ENCODE measurements at places on chromosomes 3 and 15.

GRCh38 chr3:161222662-161223061, 1.6 kb downstream of the NMD3 start:
- no peak for DNase-seq

- no peak for DNase-seq
Observed at GRCh38 chr15:92953566-92953965, 53.4 kb downstream of the CHD2 start.

GRCh38 chr15:49135342-49135857, 20.0 kb downstream of the COPS2 start:
- DNase-seq: no peak

- no peak for DNase-seq
Observed at GRCh38 chr15:80093854-80094418, 34.5 kb downstream of the ZFAND6 start.

DNA sequence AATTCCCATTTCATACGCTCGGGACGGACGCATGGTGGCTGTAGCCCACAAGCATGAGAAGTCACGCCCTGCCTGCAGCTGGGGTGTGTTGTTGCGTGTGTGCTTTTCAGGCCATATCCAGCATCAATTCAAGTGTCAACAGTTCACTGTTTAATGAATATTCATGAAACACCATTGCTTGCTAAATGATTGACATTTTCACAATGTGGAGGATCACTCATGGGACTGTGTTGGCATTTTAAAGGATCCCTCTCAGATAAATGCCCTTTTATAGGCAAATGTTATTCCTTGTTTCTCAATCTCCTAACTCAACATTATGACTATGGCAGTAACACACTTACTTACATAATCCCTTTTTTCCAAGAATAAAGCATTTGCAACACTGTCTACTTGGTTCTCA, 511.3 kb downstream of the GABRG3 start:
- no peak for DNase-seq

DNA sequence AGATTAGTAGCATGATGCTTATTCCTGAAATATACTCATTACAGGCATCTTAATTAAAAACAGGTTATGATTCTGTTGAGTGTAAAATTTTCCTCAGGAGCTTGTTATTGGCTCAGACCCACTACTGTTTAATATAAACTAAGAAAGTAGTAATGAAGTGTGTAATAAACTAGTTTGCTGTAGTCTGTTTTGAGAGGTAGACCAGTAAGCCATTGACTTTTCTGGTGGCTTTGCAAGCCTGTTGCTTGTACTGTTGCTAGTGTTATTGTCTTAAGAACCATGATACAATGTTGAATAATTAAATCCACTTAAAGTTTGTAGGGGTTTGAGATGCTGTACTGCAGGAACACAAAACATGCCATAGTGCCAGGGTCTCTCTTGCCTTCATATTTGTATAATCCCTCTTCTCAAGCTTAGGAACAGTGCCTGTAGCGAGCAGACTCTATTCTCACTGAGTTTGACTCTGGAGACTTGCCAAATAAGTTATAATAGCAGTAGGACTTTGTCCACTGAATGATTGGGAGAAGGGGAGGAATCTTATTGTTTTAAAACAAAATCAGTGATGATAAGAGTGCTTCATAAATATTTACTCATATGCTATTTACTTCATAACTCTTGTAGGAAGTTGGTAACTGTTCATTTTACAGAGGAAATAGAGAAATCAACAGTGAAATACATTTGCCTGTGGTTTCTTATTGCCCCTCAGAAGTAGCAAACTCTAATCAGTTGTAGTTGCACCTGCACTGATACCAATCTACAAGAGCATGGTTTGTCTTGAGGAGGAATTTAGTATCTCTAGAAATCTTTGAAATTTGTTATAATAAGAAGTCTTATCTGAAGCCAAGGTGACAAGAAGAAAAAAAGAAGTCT, 13.4 kb downstream of the TCF12 start:
- no peak for DNase-seq

DNA sequence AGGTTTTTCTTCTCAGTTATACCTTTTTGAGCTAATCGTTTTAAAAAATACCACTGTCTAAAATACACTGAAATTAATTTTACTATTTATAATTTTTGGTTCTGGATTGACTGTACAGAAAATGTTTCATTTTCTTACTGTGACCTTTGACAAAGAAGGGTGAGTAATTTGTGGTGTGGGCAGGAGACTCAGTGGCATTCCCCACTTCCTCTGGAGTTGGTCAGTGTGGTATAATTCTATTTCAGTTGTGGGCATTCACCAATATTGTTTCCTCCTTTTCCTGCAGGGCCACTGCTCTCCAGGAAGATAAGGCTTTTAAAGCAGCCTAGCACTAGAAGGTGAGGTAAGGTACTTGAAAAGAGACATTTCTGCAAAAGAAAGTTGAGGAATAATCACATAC, 6.5 kb downstream of the DAG1 start:
- DNase-seq: no peak

GRCh38 chr3:107904536-107905066, 186.2 kb downstream of the CD47 start:
- DNase-seq: no peak

- DNase-seq: no peak
Observed at GRCh38 chr3:58321791-58322190, 10.9 kb upstream of the PXK start.

DNA sequence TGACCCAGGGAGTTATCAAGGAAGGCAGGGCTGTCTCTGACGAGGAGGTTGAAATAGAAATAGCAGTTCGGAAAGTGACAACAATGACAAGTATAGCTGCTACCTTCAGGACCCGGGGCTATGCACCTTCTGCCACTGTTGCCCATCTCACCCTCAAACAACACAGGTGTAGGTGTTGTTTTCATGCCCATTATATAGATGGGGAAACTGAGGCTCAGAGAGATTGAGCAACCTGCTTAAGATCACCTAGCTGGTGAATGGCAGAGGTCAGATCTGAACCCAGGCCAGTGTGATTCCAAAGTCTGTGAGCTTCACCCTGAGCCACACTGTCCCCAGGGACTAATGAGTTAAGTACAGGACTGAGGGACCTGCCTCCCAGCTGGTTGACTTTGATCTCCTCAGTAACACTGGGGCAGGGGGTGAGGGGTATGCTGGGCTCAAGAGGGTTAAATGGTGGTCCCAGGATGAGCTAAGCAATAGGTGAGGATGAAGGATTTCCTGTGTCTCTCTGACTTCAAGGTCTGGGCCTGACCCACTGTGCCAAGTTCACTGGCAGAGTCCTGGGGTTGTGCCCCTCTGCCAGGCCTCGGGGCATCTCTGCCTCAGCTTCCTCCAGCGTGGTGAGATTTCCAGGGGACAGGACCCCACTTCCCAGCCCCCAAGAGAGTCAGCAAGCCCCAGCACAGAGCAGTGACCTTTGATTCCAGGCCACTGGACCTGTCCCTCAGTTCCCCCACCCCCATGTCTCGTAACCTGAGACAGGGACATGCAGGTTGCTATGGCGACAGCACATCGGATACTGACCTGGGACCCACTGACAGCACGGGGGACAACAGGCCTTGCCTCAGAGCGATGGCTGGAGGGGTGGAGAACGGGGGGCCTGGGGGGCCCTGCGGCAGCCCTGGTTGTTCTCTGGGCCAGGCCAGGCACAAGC, 35.0 kb downstream of the ATP2B2 start:
- DNase-seq: no peak

- no peak for DNase-seq
Observed at GRCh38 chr3:99783011-99783573, 34.6 kb upstream of the CMSS1 start.

- DNase-seq: no peak
Observed at GRCh38 chr3:50374363-50375257, 15.3 kb upstream of the TMEM115 start.

- no peak for DNase-seq
Observed at GRCh38 chr3:57009367-57009766, 51.1 kb upstream of the SPATA12 start.

GRCh38 chr3:99808163-99808794, 9.4 kb upstream of the CMSS1 start:
- peak; percentile 27 for DNase-seq

DNA sequence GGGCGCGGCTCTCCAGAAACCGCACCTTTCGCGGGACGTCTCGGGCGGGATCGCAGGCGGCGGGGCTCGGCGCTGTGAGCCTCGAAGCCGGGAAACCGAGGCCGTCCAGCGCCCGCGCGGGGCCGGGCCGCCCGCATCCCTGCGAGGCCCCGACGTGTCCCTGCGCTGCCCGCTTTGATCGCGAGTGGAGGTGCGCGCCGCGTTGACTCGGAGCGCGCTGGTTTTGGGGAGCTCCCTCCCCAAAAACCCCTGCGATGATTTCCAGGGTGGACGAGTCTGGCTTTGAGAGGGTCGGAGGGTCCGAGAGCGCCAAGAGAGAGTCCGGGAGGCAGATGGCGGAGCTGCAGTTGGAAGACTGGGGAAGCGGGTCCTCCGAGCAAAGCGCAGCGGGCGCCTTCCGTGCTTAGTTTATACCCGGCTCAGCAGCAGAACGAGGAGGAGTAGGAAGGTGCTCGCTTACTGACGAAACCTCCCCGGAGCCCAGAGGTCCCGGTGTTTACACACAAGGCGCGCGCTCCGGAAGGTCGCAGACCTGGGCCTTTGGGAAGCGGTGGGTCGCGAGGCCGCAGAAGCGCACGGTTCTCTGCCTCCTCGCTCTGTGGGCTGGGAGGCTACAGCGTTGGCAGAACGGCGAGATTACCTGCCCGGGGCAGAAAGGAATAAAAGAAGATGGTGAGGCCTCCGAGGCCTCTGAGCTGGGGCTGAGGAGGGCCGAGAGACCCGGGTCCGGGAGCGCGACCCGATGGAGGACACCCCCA, 687 bp downstream of the ALDH1A3 start:
- DNase-seq: no peak

DNA sequence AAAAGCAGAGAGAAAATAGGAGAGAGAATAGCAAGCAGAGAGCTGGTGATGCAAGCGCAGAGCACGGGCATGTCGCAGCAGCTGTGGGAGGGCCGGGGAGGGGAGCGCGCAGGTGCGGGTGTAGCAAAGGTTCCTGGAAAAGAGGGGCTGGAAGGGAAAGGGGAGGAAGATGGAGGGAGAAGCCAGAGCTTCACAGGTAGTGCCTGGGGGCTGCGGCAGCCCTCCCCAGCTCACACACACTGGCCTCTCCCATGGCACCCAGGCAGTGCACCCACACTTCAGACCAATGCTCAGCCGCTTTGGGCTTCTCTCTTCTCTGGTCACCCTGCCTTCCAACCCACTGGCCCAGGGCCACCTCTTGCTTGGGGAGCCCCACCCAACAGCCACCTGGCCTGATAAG, 72.1 kb downstream of the ADAMTS7 start:
- no peak for DNase-seq

GRCh38 chr3:71584394-71585011, 975 bp upstream of the FOXP1 start:
- no peak for DNase-seq

GRCh38 chr15:40361640-40362039, 3.6 kb downstream of the DISP2 start:
- no peak for DNase-seq

- DNase-seq: no peak
Observed at GRCh38 chr15:65985387-65985786, 116.1 kb downstream of the RAB11A start.

DNA sequence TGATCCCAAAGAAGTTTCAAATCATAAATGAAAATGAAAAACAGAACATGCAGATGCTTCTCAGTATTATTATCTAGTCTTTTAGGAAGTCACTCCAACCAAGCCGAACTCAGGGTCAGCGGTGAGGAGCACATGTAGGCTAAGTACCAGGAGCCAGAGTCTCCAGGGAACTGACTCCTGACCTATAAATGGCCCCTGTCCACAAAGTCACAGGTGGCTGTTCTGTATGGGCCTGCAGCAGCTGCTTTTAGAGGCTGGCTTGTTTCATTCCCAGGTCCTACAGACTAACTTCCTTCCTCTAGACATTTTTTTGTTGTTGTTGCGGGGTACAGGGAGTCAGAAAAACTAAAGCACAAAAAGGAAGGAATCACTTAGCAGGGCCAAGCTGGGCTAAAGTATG, 54.6 kb downstream of the DAPK2 start:
- no peak for DNase-seq

DNA sequence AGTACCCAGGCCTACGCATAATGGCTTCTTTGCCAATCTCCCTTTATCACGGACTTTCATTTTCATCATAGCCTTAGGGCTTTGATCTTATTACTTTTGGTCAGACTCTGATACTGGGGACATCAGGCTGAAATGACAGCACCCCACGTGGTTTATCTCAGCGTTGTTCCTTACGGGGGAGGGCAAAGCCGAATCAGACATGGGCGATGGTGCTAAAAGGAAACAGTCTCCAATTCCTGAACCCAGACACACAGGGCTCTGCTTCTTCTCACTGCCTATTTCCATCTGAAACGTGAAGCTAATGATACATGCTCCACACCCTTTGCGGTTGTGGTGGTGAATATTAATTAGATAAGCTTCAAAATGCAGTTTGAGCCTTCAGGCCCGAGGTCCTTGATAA, 59.4 kb upstream of the CD47 start:
- no peak for DNase-seq

DNA sequence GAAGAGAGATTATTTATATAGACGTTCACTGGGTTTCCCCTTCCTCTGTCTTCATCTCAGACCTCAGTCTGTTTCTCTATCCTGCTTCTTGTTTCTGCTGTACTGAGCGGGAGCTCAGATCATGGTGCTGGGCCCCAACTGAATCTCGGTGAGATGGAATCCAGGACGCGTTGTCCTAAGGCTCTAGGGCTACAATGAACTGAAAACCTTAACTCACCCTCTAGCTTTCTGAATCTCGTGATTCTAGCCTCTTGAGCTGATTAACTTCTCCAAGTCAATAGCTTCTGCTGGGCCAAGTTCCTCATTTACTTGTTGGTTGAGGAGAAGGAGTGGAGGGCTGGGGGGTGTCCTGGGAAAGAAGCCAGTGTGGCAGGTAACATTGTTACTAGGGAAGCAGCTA, 32.7 kb upstream of the MAP3K13 start:
- DNase-seq: no peak

DNA sequence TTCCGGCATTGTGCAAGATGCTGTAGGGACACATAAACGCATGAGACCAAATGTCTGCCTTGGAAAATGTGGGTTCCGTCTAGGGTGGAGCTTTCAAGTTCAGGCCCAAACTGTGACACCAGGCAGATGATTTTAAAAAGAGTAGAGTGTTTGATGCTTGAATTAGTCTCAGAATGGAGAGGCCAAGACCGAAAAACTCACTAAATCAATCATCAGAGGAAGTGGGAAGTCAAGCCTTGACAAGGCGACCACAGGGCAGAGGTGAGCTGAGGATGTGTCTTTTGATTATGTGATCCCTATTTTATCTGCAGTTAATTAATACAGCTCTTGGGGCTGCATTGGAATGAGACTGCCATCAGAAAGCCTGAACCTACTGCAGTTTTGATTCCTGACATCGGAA, 275.4 kb downstream of the ABHD5 start:
- no peak for DNase-seq
